ENCODE measurements at places on chromosomes 13 and 19.

GRCh38 chr13:34363266-34363665 is 545.3 kb downstream of the RFC3 start:
- no peak for DNase-seq

DNA sequence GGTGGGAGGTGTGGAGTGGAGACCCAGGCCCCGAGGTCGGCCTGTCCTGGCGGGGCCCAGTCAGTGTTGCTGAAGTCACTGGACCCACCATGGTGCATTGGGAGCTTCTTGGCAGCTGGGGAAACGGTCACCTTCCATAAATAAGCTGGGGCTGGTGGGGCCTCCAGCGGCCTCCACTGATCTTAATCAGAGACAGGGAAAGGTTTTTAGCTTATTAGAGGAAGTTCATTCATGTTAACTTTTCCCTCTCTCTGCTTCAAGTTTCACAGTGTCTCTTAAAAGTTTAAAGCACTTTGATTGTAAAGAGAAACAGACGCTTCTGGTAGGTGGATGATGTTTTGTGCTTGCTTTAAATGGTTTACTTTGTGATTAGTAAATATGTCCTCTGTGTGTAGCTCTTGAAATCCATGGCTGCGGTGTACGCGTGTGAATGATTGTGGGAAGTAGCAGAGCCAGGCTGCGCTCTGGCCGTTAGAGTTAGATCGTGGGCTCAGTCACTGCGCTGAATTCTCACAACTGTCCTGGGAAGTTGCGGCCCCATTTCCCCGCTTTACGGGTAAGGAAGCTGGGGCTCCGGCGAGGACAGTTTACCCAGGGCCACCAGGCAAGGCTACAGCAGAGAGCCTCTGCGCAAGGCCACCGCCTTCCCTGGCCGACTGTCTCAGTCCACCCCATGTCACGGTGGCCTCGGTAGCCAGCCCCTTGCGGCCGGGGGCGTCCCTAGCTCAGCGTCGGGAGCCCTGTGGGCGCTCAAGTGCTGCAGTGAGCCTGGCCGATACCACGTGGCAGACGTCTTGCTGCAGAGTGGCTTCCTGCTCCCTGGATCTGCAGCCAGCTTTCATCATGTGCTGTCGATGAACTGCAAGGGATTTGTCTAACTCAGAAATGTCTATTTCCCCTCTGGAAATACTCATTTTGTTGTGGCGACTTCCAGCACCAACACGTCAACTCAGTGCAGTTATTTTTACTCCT is 16.5 kb upstream of the NDUFS7 start:
- DNase-seq = no peak

- no peak for DNase-seq
Observed at GRCh38 chr13:74068471-74068870, 65.7 kb downstream of the KLF12 start.

- DNase-seq = no peak
Observed at GRCh38 chr13:46606970-46607369, 54.0 kb downstream of the LRCH1 start.

DNA sequence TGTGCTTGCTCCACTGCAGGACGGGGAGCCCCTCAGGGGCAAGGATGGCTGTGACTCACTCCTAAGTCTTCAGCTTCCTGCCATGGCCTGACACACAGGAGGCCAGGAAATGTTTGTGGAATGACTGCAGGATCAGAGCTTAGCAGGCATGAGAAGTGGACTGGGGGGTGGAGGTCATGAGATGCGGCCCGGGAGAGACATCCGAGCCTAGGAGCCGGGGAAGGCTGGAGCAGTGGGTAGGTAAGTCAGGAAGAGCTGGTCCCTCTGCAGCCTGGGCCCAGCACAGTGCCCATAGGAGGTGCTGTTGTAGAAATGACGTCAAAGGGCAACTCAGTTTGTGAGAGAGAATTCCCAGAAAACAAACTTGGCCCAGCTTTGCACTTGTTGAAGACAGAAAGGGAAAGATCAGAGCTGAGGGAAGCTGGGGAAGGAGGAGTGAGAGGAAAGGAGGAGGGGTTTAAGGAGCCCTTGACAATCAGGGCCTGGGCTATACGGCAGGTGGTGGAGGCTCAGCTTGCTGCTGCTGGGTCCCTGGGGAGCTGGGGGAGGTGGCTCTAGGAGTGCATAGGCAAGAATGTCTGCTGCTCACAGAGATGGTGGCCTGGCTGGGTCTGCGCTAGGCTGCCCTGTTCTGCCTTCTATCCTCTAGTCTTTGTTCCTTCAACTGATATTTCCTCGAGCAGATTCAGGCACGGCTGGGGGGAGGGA is 18.5 kb downstream of the POU2F2 start:
- DNase-seq = peak; percentile 76

DNA sequence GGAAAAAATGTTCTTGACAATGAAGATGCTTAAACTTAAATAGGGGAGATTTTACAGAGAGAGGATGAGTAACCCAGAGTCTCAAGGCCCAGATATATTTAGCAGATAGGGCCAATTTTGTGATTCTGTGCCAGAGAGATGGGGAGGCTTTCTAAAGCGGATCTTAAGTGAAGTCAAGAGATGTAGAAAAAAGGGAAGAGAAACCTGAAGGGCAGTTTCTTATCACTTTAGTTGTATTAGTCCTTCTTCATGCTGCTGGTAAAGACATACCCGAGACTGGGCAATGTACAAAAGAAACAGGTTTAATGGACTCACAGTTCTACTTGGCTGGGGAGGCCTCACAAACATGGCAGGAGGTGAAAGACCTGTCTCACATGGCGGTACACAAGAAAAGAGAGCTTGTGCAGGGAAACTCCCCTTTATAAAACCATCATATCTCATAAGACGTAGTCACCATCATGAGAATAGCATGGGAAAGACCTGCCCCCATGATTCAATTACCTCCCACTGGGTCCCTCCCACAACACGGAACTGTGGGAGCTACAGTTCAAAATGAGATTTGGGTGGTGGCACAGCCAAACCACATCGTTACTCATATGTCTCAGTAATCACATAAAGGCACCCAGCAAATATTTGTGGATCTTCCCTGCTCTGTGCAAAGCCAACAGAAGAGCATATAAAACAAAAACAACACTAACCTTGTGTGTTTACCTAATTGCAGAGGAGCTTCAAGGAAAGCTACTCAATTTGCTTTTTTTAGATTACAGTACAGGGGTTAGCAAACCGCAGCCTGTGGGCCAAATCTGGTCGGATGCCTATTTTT is 102.6 kb upstream of the MYCBP2 start:
- DNase-seq = peak; percentile 38

GRCh38 chr19:31502536-31503170 is 153.4 kb upstream of the TSHZ3 start:
- DNase-seq = no peak

Data from GM13977 (cell line).